ENCODE measurements at places on chromosomes 6 and 20.

DNA sequence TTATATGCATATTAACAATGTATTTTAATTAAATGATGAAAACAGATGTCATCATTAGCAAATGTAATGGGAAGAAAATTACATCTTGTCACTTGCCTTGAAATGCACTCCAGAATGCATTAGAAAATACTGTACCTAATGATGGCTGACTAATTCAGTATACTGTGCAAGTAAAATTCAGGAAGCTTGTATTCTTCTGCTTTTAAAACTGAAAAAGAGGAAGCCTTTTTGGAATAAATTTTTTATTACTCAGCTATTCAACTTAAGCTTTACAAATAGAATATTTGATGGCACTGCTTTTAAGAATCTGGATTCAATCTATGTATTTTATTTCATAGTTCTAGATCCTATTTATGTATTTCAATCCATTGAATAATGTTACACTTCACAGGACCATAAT, 195.5 kb downstream of the RIMS1 start:
- no peak for DNase-seq

- DNase-seq: no peak
Measured at GRCh38 chr20:40770564-40771307, 81.7 kb upstream of the MAFB start.

DNA sequence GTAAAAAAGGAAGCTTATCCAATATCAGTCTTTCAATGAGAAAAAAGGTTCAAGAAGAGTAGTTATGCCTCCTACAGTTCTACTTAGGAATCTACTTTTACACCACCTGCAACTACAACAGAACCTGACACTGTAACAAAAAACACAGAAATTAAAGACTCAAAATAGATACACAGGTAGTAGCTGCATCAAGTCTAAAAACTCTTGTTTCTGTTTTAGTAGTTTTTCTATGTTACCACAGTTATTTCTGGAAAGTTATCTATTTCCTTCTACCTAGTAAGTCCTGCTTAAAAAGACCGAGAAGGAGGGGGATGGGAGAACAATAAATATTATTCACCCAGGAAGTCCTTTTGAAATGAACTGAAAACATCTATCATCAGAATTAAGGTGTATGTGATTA, 52.5 kb downstream of the ATG5 start:
- DNase-seq: no peak

DNA sequence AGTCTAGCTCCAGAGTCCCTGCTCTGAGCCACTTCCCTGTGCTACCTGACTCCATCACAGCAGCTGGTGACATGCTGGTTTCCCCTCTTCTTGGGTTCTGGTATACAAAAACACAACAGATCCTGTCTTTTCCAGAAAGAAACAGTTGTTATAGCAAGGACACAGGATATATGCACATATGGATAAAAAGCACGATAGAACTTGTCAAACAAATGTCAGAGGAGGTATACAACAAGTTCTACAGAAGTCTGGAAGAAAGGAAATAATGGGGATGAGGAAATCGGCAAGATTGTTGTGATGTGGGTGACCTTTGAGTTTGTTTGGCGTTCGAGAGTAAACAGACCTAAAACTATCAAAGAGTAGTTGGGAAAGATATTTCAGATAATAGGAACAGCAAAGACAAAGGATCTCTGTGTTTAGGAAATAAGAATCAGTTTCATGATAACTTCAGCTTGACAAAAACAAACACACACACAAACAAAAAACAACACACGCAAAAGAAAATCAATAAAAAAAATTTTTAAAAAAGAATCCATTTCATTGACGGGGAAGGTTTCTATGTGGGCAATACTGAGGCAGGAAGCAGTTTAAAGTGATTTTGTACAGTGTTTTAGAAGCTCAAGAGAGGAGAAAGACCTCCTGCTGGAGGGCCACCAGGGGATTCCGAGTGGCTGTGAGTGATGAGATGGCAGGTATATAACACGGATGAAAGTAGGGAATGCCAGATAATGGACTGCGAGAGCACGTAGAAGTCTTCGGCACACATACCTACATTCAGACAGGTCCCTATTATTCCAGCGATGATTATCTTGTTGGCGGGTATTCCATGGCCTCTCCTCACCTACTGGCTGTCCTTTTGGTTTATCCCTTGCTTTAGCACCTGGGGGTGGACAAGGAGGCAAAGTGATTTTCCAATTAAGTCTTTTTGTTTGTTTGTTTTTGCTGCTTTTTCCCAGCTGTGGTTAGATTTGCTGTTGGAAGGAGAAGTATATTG, 174.9 kb downstream of the HS3ST5 start:
- DNase-seq: no peak

DNA sequence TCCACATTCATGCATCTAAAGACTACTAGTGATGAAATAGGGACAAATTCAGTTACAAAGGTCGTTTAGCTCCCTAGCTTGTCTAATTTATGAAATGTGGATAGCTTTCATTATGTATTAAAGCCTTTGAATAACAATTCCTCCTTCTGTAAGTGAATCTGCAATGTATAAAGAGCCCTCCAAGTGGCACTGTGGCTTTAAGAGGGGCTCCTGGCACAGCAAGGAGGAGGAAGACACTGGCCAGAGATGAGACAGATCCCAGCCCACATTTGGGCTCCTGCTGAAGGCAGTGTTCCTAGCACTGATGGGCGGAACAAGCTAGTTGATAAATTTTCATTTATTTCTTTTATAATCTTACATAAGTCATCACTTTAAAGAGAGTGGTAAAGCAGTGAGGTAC, 17.6 kb upstream of the FUCA2 start:
- DNase-seq: no peak

Measured in activated naive CD4-positive, alpha-beta T cell (primary cell).